A549 treated with dexamethasone at 1 μM for 4 hours (cell line): ENCODE measurements at places on chromosomes 7 and 10. TPM values are rescaled to one million over a fixed set of nuclear protein-coding genes. Genes with fewer than 3 reads are reported as not detected.

Gene FAM24B
- total RNA-seq = 9.0 to 13.1 TPM (median 12.1 TPM) in 5 replicates

Gene IFIT1B
- total RNA-seq = not detected in 5 replicates

Gene FZD8
- total RNA-seq = 3.0 to 5.3 TPM (median 4.2 TPM) in 5 replicates

Gene FKBP6
- total RNA-seq = not detected in 5 replicates

Gene TMEM236
- 0.04 to 0.05 TPM (median 0.05 TPM) in 3 of 5 replicates, not detected in the others for total RNA-seq

Gene USP6NL
- 10.8 to 14.7 TPM (median 13.0 TPM) in 5 replicates for total RNA-seq

Gene FOXL3
- not detected in 5 replicates for total RNA-seq

Gene PNLIPRP1
- not detected in 5 replicates for total RNA-seq

Gene SUGCT
- total RNA-seq = 0.70 to 1.5 TPM (median 1.3 TPM) in 5 replicates

Gene HIPK2
- 27.6 to 63.1 TPM (median 55.9 TPM) in 5 replicates for total RNA-seq

Gene PSMA2
- total RNA-seq = 129 to 209 TPM (median 148 TPM) in 5 replicates

Gene ASAH2B
- total RNA-seq = 3.6 to 5.7 TPM (median 4.6 TPM) in 5 replicates

Gene CPA5
- total RNA-seq = not detected in 5 replicates

Gene GIMAP1
- total RNA-seq = not detected in 5 replicates

Gene OR13A1
- total RNA-seq = 0.04 to 0.05 TPM in 2 of 5 replicates, not detected in the others

Gene GSTO1
- total RNA-seq = 236 to 313 TPM (median 252 TPM) in 5 replicates

Gene MALRD1
- not detected in 5 replicates for total RNA-seq

Gene SUFU
- 5.0 to 7.8 TPM (median 6.9 TPM) in 5 replicates for total RNA-seq

Gene VGF
- total RNA-seq = 9.7 to 28.7 TPM (median 20.3 TPM) in 5 replicates

Gene SLC26A3
- 0.07 TPM in 1 of 5 replicates, not detected in the others for total RNA-seq

Gene ZNF22
- 5.4 to 7.0 TPM (median 5.8 TPM) in 5 replicates for total RNA-seq

Gene CASP2
- total RNA-seq = 20.7 to 24.6 TPM (median 21.4 TPM) in 5 replicates

Gene CC2D2B
- total RNA-seq = 0.14 to 0.46 TPM (median 0.40 TPM) in 4 of 5 replicates, not detected in the other

Gene PTPRN2
- 0.54 to 1.2 TPM (median 0.89 TPM) in 5 replicates for total RNA-seq

Gene MSMB
- total RNA-seq = 0.46 TPM in 1 of 5 replicates, not detected in the others

Gene ZCWPW1
- 0.86 to 1.7 TPM (median 1.5 TPM) in 5 replicates for total RNA-seq

Gene TMEM270
- 0.11 to 0.25 TPM (median 0.21 TPM) in 5 replicates for total RNA-seq

Gene NEUROD6
- not detected in 5 replicates for total RNA-seq

Gene DNAJB12
- 29.2 to 36.8 TPM (median 32.6 TPM) in 5 replicates for total RNA-seq

Gene TCERG1L
- total RNA-seq = not detected in 5 replicates

Gene TMEM213
- not detected in 5 replicates for total RNA-seq

Gene HOXA9
- 0.39 to 0.80 TPM (median 0.52 TPM) in 5 replicates for total RNA-seq

Gene AMPH
- 0.04 to 0.27 TPM (median 0.12 TPM) in 5 replicates for total RNA-seq

Gene ACHE
- total RNA-seq = 1.6 to 3.3 TPM (median 2.6 TPM) in 5 replicates

Gene HIBADH
- total RNA-seq = 43.0 to 46.8 TPM (median 44.5 TPM) in 5 replicates

Gene ITPRID1
- not detected in 5 replicates for total RNA-seq

Gene CPA2
- total RNA-seq = 0.09 to 0.21 TPM (median 0.15 TPM) in 3 of 5 replicates, not detected in the others

Gene UBN2
- 2.2 to 4.1 TPM (median 3.9 TPM) in 5 replicates for total RNA-seq

Gene MACC1
- total RNA-seq = not detected in 5 replicates

Gene GPER1
- total RNA-seq = 1.0 to 1.9 TPM (median 1.5 TPM) in 5 replicates

Gene SPDYE2
- total RNA-seq = not detected in 5 replicates

Gene EGFR
- 94.3 to 141 TPM (median 116 TPM) in 5 replicates for total RNA-seq

Gene ANXA8
- 30.6 to 40.7 TPM (median 30.7 TPM) in 5 replicates for total RNA-seq

Gene DLD
- 81.4 to 102 TPM (median 92.0 TPM) in 5 replicates for total RNA-seq

Gene GJC3
- 0.08 to 0.15 TPM (median 0.09 TPM) in 3 of 5 replicates, not detected in the others for total RNA-seq

Gene CYP26C1
- 0.02 TPM in 1 of 5 replicates, not detected in the others for total RNA-seq

Gene ANKRD2
- total RNA-seq = 4.6 to 8.7 TPM (median 7.4 TPM) in 5 replicates

Gene EGR2
- 0.21 to 0.50 TPM (median 0.38 TPM) in 5 replicates for total RNA-seq

Gene WNT2
- total RNA-seq = 0.02 TPM in 1 of 5 replicates, not detected in the others

Gene ANK3
- 0.41 to 1.2 TPM (median 0.69 TPM) in 5 replicates for total RNA-seq

Gene TMEM196
- total RNA-seq = not detected in 5 replicates

Gene STEAP4
- total RNA-seq = 0.02 to 0.06 TPM (median 0.05 TPM) in 4 of 5 replicates, not detected in the other

Gene CAMK2B
- total RNA-seq = 0.12 to 0.18 TPM (median 0.15 TPM) in 5 replicates

Gene C10orf105
- total RNA-seq = 0.02 TPM in 2 of 5 replicates, not detected in the others

Gene ZNF438
- 1.9 to 2.2 TPM (median 2.1 TPM) in 5 replicates for total RNA-seq

Gene PHKG1
- 0.39 to 0.77 TPM (median 0.54 TPM) in 5 replicates for total RNA-seq

Gene NODAL
- 0.05 TPM in 1 of 5 replicates, not detected in the others for total RNA-seq
